ENCODE measurements at places on chromosomes 6 and 20. TPM values are rescaled to one million over a fixed set of nuclear protein-coding genes. Genes with fewer than 3 reads are reported as not detected.
A peak's percentile ranks its signal among the peaks of the same experiment; 100 is the strongest.

Gene ZBTB12
- 4.6 TPM for total RNA-seq

Gene DDRGK1
- 59.0 TPM for total RNA-seq

GRCh38 chr20:14331646-14332045 is 5.8 kb downstream of the FLRT3 start:
- no peaks in the 10 kb centered on the region for H3K4me1 ChIP-seq
- H3K4me3 ChIP-seq = no peak overlapping the region
- H3K36me3 ChIP-seq = no peaks in the 10 kb centered on the region
- H3K27me3 ChIP-seq = no peaks in the 10 kb centered on the region
- H3K27ac ChIP-seq = no peak overlapping the region

- peaks cover 15% of the 10 kb centered on the region for H3K27me3 ChIP-seq
- H3K4me1 ChIP-seq = peaks cover 21% of the 10 kb centered on the region
- H3K4me3 ChIP-seq = no peak overlapping the region
- H3K36me3 ChIP-seq = peaks cover 3% of the 10 kb centered on the region
- no peak for DNase-seq
These were observed 30.2 kb upstream of the IL17A start for GRCh38 chr6:52155791-52156576.

DNA sequence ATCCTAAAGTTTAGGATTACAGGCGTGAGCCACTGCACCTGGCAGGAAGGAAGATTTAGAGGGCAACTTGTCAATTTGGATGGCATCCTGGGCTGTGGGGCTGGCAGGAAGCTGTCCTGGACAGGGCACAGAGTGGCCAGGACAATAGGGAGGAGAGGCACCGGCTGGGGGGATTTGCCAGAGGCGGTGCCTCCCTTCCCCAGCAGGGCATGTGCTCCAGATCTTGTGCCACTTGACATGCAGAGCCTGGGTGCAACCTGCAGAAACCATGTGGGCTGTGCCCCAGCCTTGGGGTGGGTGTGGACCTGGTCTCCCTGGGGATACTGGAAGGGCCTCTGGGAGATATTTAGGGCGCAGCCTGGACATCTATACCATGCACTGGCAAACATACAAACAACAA is 58.6 kb upstream of the EEF1A1 start:
- no peak for DNase-seq
- H3K4me1 ChIP-seq = peaks cover 14% of the 10 kb centered on the region
- peaks cover 8% of the 10 kb centered on the region for H3K36me3 ChIP-seq

DNA sequence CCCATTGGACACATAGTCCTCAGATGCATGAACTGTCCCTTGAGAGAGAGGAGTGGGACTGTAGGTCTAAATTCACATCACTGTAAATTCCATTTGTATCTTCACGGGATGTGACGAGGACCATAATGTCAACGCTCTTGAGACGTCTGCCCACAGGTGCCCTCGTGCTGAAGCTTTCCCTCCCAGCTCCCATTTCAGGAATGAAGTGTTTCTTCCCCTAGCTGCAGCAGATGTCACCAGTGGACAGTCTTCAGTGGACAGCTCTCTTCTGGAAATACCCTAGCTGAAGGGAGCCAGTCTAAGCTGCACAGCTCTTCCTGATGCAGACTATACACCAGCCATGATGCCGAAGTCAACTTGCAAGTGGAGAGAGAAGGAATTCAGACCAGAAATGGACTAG is 217.4 kb upstream of the ECI2 start:
- H3K4me1 ChIP-seq = no peaks in the 10 kb centered on the region
- no peaks in the 10 kb centered on the region for H3K27me3 ChIP-seq
- no peak overlapping the region for H3K27ac ChIP-seq
- no peak for DNase-seq
- no peak overlapping the region for H3K4me3 ChIP-seq

Gene SLC17A5
- total RNA-seq = 4.9 TPM

DNA sequence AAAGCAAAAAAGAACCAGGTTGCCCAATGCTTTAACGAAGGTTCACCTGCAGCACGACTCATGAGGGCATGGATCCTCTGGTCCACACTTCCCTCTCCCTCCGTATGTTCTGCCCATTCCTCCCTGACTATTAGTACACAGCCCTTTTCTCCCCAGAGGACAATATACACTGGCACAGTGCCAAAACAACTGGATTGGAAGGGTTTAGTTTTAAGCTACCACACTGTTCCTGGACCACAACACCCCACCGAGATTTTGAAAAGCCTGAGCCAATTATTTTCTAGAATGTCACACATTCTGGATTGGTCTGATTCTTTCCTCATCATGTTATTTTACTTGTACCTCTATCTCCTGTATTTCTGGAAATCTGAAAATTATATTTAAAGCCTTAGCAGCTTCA is 2.9 kb upstream of the AKAP7 start:
- H3K27me3 ChIP-seq = peaks cover 20% of the 10 kb centered on the region
- peaks cover 2% of the 10 kb centered on the region for H3K36me3 ChIP-seq
- H3K4me1 ChIP-seq = peaks cover 13% of the 10 kb centered on the region

DNA sequence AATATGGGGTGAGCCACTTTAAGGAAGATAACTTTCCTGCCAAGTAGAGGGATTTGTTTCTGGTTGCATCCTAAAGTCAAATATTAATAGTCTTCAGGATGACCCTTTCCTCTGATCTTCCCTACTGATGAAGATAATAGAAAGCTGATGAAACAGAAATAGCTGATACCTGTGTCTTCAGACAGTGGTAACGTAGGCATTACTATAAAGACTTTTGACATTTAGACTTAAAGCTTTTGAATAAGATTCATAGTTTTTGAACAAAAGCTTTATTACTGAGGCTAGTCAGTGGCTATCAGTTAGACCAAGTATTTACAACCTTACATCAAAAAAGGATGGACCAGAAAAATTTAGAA is 1.4 kb downstream of the NEDD9 start:
- H3K36me3 ChIP-seq = peaks cover 34% of the 10 kb centered on the region
- peak overlapping the region; percentile 85 for H3K4me3 ChIP-seq

DNA sequence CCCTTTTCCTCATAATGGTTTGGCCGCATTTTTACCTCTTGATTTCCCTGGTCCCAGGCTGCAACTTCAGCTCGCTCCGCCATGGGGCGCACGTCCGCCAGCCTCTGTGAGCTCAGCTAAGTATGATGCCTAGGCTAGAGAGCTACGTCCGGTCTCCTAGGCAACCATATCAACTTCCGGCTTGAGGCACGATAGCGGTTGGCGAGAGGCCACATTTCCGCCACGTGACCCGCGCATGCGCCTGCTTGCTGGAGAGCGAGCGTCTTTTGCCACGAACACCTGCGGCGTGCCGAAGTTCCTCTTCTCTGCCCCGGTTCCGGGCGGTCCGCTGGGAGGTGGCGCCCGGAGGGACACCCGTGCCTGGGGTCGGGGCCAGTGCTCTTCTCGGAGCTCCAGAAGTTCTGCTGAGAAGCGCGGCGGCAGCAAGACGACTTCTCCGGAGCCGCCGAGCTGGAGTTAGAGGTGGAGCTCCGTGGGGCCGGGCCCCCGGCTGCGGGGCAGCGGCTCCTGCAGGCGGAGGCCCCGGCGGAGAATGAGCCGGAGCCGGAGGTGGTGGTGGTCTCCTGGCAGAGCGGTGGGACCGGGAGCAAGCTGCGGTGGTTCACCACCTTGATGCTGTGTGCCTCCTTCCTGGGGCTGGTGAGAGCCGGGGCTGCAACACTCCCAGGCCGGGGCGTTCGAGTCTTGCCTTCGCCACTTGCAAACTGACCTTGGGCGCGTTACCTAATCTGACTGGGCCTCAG is 172.0 kb downstream of the SLC16A10 start:
- H3K27ac ChIP-seq = peak overlapping the region; percentile 91
- H3K4me1 ChIP-seq = peaks cover 26% of the 10 kb centered on the region
- peaks cover 11% of the 10 kb centered on the region for H3K27me3 ChIP-seq
- H3K4me3 ChIP-seq = peak overlapping the region; percentile 84
- peak; percentile 100 for DNase-seq

DNA sequence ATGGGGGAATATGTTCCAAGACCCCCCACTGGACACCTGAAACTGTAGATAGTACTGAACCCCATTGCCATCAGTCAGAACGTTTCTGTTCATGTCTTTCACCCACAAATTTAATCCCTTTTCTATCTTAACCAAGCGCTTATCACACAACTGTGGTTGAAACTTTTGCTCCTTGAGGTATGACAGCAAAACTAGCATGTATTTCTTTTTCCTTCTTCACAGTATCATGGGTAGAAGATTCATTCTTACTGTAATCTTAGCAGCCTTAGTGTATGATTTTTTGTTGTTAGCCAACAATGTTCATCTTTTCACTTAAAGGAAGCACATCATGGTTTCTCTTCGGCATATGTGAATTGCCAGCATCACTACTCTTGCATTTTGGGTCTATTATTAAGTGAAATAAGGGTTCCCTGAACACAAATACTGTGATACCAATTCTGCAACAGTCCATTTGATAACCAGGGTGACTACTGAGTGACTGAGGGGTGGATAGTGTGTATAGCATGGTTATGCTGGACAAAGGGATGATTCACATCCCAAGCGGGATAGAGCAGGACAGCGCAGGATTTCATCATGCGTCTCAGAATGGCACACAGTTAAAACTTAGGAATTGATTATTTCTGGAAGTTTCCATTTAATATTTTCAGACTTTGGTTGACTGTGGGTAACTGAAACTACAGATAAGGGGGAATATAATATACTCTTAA is 41.8 kb downstream of the KCNS1 start:
- no peak for DNase-seq
- peak overlapping the region; percentile 65 for H3K27ac ChIP-seq
- peaks cover 41% of the 10 kb centered on the region for H3K36me3 ChIP-seq

Gene STMN3
- 9.7 TPM for total RNA-seq

DNA sequence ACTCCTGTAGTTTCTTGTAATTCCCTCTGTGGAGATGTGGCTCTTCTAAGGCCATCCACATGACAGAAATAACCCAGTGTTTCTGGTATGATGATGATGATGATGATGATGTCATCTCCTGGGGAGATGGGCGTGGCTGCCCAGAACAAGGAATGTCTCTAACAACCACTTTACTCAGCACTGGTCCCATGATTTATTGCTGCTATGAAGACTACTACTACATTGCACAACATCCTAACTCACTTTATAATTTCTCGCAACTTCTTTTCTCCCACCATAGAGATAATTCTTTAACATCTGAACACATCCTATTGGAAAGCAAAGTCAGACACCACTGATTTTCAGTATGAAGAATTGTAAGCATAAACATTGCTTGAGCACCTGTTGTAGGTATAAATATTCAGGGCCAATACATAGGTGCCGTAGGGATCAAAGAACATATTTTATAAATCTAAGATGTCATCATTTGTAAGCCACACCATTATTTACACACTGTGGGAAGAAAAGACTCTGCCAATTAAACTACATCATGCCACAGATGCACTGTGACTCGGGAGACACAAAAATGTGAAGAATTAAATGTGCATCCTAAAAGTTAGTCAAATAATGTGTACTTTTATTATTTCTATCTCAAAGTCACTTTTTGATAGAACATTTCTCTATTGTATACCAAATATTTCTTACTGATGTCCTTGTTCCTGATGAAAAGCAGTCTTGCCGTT is 6.4 kb downstream of the TPMT start:
- DNase-seq = no peak
- no peaks in the 10 kb centered on the region for H3K27me3 ChIP-seq
- peaks cover 15% of the 10 kb centered on the region for H3K4me1 ChIP-seq
- H3K36me3 ChIP-seq = peaks cover 4% of the 10 kb centered on the region

GRCh38 chr6:42960243-42961019 is at the start of gene GNMT:
Gene GNMT, plus strand, starts transcription at chr6:42960754. Its CDS starts 14 bp downstream, at chr6:42960768.
- H3K4me3 ChIP-seq = peak within 1 kb of the TSS; percentile 73
- peaks cover 9% of the 10 kb centered on the region for H3K27me3 ChIP-seq
- peaks cover 18% of the 10 kb centered on the region for H3K36me3 ChIP-seq
- H3K27ac ChIP-seq = no peak within 1 kb of the TSS

Gene LZTS3
- 0.69 TPM for total RNA-seq

DNA sequence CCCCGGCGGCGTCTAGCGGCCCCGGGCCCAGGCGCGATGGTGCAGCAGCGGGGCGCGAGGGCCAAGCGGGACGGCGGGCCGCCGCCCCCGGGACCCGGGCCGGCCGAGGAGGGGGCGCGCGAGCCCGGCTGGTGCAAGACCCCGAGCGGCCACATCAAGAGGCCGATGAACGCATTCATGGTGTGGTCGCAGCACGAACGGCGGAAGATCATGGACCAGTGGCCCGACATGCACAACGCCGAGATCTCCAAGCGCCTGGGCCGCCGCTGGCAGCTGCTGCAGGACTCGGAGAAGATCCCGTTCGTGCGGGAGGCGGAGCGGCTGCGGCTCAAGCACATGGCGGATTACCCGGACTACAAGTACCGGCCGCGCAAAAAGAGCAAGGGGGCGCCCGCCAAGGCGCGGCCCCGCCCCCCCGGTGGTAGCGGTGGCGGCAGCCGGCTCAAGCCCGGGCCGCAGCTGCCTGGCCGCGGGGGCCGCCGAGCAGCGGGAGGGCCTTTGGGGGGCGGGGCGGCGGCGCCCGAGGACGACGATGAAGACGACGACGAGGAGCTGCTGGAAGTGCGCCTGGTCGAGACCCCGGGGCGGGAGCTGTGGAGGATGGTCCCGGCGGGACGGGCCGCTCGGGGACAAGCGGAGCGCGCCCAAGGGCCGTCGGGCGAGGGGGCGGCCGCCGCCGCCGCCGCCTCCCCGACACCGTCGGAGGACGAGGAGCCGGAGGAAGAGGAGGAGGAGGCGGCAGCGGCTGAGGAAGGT is 715 bp downstream of the SOX12 start:
- H3K4me1 ChIP-seq = peaks cover 23% of the 10 kb centered on the region
- H3K36me3 ChIP-seq = peaks cover 2% of the 10 kb centered on the region
- peak; percentile 85 for DNase-seq
- peaks cover 6% of the 10 kb centered on the region for H3K27me3 ChIP-seq

Gene STMND1
- not detected for total RNA-seq

DNA sequence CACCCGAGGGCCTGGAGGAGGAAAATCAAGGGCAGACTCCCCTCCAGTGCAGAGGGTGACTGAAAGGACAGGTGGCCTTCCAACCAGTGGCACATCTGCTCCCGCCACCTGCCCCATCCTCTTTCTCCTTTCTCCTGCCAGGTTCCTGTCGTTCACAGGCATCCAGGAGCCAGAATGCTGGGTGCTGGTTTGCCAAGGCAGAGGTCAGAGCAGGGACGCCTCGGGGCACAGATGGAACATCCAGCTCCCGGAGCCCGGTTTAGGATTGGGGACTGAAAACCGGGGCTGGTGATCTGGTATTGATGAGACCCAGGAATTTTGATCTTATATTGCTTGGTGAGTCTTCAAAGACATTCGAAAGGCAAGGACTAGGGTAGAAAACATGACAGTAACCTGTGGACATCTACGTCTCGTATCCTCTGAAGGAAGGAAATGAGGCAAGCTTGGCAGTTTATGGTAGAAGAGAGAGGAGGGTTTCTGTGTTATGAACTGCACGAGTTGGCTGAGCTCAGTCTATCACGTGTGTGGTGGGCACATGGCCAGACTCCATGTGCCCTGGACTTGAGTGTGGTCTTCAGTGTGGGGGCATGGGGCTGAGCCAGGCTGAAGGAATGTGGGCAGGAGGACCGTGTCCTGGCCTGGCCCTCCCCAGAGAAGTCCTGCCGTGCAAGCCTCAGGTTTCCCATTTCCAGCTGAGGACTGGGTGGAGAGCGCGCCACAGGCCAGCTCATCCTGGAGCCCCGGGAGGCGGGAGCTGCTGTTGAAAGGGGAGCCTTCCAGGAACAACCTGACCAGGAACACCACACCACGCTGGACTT is 74.2 kb downstream of the IRF4 start:
- no peaks in the 10 kb centered on the region for H3K36me3 ChIP-seq
- H3K4me3 ChIP-seq = no peak overlapping the region
- H3K27ac ChIP-seq = peak overlapping the region; percentile 74
- H3K27me3 ChIP-seq = peaks cover 2% of the 10 kb centered on the region

Gene RIN2
- total RNA-seq = not detected
